ENCODE measurements at places on chromosomes 2 and 18.

DNA sequence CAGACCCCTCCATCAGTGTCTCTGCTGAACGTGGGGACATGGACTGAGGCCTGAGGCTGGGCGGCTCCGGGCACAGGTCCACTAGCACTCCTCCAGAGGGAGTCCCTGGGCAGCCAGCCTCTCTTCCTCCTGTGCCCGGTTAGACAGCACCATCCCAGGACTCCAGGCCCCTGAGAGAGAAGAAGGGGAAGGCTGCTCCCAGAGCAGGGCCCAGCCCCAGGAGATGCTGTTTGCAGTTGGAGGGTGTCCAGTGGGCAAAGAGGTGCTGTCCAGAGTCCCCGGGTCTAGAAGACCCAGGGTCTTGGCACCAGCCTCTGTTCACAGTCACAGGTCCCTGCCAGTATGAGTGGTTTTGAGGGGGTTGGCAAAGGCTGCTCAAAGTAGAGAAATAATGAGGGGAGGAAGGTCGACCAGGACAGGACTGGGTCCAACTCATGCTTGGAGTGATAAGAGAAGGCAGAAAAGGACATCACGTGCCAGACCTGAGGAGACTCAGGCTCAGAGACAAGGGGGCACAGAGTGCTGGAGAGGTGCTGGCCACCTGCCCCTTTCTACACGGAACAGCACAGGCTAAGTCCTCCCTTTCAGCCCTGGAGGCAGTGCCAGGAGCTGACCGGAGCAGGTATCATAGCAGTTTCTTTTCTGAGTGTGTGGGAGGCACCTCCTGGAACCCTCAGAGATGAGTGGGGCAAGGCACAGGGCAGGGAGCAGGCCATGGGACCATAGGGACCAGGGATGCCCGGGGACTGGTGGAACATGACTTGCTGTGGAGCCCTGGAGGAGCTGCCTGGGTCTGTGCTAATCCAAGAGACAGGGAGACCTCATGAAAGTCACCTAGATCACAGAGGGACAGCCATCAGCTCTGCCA lies 21.1 kb downstream of the CRACDL start:
- no peak for DNase-seq

DNA sequence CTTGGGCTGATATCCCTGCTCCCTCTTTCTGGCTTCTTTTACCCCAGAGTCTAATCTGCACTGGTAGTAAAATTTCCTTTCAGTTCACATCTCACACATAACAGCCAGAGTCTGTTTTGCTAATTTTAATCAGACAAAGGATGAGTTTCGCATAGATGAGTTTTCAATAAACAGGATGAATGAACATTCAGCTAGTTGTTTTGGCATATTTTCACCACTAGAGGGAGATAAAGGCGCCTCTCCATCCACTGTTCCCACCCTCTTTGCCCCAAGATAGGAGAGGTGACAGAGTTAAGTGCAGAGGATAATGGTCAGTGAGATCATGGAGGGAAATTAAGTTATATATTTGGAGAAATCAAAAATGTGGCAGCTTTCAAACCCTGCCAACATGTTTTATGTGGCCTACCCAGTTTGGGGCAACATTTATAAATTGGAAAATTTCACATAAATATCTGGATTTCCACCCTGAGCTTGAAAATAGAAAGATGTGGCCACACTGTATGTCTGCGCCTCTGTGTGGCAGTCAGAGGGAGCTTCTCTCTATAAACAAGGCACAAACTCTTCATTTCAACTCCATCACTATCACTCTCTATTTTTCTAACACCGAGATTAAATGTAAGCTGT lies 48.5 kb upstream of the DTNA start:
- peak; percentile 36 for DNase-seq

DNA sequence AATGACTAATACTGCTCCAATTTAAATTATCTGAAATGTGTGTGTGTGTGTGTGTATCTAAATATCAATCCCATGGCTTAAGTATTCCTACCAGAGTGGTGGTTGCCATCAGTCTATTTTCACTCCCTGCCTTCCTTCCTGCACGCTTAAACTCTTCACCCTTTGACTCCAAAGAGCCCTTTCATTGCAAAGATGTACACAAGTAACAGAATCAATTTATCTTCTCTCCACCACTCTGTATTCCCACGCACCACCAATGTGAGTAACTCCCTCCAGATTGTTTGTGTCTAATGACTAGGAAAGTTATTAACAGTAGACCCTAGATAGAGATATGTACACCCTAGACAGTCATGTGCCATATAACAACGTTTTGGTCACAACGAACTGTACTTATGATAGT lies 42.8 kb downstream of the ARL6IP6 start:
- DNase-seq = no peak

- DNase-seq = no peak
Measured at GRCh38 chr2:10775831-10776230, 36.8 kb downstream of the PDIA6 start.

GRCh38 chr2:175432021-175432420 lies 250.5 kb upstream of the ATP5MC3 start:
- no peak for DNase-seq

All from iris pigment epithelial cell (primary cell).